Ureter (tissue), 1 donor: ENCODE measurements at places on chromosomes 7 and 10. TPM values are rescaled to one million over a fixed set of nuclear protein-coding genes. Genes with fewer than 3 reads are reported as not detected.
A peak's percentile ranks its signal among the peaks of the same experiment; 100 is the strongest.

GRCh38 chr7:44972562-44972961 lies 6.3 kb downstream of the MYO1G start:
- DNase-seq = no peak

The CDC14C gene
- not detected for total RNA-seq

The DLX5 gene
- total RNA-seq = not detected

DNA sequence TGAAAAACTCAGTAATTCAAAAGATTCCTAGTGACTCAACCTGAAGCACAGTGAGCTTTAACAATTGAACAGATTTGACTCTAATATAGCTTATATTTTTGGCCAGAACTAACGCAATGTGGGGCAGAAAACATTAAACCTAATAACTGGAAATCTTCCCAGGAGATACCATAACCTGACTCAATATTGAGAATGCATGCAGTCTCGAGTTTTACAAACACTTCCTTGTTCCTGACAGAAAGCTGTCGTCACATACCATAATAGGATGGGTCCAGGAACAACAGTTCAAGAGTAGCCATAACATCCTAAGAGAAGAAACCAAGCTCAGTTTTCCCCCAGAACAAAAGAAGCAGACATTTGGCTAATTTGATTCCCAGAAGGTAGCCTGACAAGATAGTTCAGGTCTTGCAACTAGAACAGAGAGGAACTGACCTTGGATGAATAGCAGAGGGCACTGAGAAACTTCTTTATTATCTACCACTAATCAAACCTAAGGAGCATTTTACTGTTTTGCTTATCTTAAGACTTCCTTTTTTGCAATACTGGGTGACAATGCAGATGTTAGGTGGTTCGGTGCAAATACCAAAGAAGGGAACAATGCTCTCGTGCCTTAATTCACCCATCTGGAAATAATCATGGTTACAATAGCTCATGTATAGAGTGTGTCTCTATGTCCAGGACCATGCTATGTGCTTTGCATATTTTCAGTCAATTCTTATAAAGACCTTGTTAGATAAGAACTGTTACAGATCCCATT lies 38.6 kb upstream of the ACSL5 start:
- no peak for DNase-seq

GRCh38 chr7:2517026-2517425 lies 2.5 kb upstream of the LFNG start:
- DNase-seq = no peak

GRCh38 chr10:15348579-15348978 lies 22.5 kb downstream of the FAM171A1 start:
- no peak for DNase-seq

DNA sequence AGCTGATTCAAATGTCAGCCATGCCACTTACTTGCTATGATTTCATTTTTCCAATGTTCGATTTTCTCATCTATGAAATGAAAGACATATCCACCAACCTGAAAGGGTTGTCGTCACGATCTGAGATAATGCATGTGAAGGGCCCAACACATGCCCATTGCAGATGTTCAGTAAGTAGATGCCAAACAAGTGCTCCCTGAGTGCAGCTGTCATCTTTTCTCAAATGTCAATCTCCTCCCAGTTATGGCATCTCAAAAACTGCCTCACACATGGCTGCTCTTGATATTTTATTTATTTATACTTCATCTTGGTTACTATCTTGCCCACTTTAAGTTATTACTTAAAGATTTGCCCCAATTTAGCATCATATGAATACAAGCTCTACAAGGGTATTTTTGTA lies 16.8 kb downstream of the CPEB3 start:
- DNase-seq = no peak

The GNG11 gene
- total RNA-seq = 9.1 TPM

The BAIAP2L1 gene
- 36.5 TPM for total RNA-seq

The C7orf57 gene
- 0.42 TPM for total RNA-seq

GRCh38 chr7:151689196-151689971 lies 169.7 kb upstream of the RHEB start:
- DNase-seq = no peak

DNA sequence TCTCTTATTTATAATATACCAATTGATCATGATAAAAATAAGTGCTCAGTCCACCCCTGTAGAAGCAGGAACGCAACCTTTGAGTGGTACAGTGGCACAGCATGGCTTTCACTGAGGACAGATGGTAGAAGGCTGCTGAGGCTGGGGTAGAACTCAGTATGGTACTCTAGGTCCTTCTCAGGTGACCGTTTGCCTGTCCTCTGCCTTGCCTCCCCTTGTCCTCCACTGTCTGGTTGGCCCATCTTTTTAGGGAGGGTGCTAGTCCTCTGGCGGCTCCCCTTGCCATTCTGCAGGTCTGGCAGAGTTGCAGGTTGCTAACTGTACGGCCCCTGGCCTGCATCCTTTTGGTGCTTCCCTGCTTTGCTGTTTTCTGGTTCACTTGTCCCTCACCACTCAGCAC lies 27.3 kb downstream of the SLC18A2 start:
- DNase-seq = no peak

The CRPPA gene
- 3.6 TPM for total RNA-seq

GRCh38 chr7:141844256-141844655 lies 3.0 kb upstream of the PRSS37 start:
- DNase-seq = no peak

DNA sequence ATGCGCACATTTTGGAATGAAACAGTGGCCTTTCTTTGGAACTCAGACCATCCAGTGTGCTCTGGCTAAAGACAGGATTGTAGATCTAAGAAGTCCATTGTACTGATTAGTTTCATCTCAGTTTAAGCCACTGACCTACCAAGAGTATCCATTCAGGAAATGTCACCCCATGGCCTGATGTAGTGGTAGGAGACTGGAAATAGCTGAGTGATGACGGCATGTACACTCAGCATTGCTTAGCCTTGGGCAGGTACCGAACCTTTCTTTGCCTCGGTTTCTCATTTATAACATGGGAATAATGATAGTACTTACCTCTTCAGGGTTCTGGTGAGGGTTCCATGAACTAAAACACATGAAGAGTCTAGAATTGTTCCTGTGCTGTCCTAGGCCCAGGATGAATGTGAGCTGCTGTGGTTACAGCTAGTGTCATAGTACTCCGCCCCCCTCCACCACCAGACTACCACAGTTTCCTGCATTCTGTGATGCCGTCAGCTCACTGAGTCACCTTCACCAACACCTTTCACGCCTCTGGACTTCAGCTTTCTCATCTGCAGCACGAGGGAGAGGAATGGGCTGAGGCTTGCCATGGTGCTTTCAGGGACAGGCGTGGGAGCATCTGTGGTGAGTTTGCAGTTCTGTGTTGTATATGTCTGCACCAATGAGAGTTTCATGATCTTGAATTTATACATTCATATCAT lies 484.0 kb upstream of the GALNT17 start:
- DNase-seq = no peak

The SPDYE5 gene
- total RNA-seq = 0.39 TPM

DNA sequence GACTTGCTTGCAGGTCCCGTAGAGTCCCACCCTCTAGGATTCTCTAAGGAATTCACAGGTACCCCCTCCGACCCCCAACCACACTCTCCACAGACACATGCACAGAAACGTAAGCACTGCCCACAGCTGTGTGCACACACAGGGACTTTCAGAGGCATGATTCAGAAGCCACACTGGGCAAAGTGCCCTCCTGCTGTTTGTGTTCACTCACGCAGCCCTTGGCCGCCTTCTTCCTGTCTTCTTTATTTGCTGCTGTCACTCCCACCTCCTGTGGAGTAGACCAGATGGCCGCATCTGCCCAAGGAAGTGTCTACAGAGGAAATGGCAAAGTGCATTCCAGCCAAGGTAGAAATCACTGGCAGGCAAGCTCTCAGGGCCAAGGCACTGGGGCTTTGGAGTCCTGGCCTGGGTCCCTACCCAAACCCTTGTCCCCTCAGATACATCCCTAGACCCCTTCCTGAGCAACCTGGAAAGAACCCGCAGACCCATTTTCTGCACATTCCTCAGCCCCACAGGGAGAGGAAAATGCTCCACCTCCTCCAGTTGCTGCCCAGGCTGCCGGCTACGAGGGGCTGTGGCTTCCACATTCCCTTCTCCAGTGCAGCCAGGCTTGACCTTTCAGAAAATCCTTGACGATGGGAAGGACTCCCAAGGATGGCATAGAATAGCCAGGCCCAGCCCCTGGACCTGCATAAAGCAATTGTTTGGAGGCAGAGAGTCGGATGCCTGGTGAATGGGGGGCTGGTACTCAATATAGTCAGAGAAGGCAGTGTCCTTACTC lies 21.6 kb upstream of the GIMAP8 start:
- peak; percentile 54 for DNase-seq

The ZPBP gene
- 1.2 TPM for total RNA-seq

The GLI3 gene
- total RNA-seq = 28.8 TPM

GRCh38 chr7:132882714-132883428 lies 199.0 kb downstream of the CHCHD3 start:
- no peak for DNase-seq

The CLDN12 gene
- 28.5 TPM for total RNA-seq

The CYP2W1 gene
- 0.44 TPM for total RNA-seq

GRCh38 chr7:73307436-73307835 lies 1.2 kb downstream of the NSUN5 start:
- DNase-seq = peak; percentile 37

- DNase-seq = no peak
These were observed 47.5 kb upstream of the AGR3 start for GRCh38 chr7:16929146-16929762.

The SOSTDC1 gene
- not detected for total RNA-seq

GRCh38 chr10:42707234-42707633 lies 68.9 kb upstream of the ZNF33B start:
- no peak for DNase-seq

GRCh38 chr10:99681553-99681952 lies 22.2 kb downstream of the ENTPD7 start:
- DNase-seq = no peak

The CPED1 gene
- total RNA-seq = 61.4 TPM

GRCh38 chr10:29007370-29007747 lies 281.5 kb upstream of the LYZL1 start:
- DNase-seq = no peak

The KEL gene
- 1.3 TPM for total RNA-seq
